NCI-H1105 treated with DMSO at 0.1 percent for 48 hours (cell line): ENCODE measurements at places on chromosomes 11 and 22.

GRCh38 chr11:1077417-1078119, 2.9 kb downstream of the MUC2 start:
- DNase-seq: no peak

DNA sequence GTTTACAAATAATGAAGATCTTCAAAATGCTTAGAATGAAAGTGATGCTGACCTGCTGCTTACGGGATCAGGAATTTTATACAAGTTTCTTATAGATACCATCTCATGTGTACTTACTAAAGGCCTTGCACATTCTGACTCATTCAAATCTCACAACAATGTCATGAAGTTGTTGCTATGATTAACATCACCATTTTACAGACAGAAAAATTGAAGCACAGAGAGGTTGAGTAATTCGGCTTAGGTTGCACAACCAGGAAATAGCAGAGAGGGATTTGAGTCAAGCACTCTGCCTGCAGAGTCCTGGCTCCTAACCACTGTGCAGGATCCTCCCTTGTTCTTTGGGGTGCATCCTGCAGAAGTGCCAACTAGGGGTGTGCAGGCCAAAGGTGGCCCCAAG, 471.9 kb downstream of the MIAT start:
- DNase-seq: no peak

- DNase-seq: no peak
Measured at GRCh38 chr11:130561441-130561881, 113.0 kb downstream of the ADAMTS15 start.

DNA sequence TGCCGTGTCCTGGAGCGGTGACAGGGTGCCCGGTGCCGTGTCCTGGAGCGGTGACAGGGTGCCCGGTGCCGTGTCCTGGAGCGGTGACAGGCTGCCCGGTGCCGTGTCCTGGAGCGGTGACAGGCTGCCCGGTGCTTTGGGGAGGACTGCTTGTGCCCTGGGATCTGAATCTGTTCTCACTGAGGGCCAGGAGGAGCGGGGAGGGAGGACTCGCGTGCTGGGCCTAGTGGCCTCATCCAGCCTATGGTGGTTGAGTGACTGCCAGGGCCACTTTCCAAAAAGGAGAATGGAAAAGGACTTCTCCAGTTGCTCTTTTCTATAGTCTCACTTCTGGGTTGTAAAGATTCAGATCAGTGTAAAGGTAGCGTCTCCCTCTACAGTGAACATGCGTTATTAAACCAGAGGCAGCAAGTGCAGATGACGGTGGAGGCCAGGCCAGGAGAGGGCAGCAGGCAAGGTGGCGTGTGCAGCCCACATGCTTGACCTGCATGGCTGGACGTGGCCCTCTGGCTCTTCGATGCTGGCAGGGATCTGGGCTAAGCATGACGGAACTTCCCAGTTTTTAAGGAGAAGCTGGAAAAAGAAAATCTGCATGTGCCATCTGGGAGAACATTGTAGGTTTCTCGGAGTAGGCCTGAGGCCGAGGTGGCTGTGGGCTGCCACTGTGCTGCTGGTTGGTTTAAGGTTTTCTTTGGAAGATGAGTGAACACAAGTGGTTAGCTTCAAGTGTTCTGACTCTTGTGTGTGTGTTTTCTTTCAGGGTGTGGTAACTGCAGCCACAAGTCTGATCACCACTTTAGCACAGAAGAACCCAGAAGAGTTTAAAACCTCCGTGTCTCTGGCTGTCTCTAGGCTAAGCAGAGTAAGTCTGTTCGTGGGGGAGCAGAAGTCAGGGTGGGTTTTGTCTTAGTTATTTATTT, 55.0 kb downstream of the AP2A2 start:
- no peak for DNase-seq

GRCh38 chr11:72144807-72145565, 9.5 kb downstream of the FOLR3 start:
- DNase-seq: no peak

- no peak for DNase-seq
Measured at GRCh38 chr11:46438211-46438610, 46.6 kb upstream of the CHRM4 start.

GRCh38 chr11:96019810-96020747, 96.2 kb upstream of the MTMR2 start:
- no peak for DNase-seq

DNA sequence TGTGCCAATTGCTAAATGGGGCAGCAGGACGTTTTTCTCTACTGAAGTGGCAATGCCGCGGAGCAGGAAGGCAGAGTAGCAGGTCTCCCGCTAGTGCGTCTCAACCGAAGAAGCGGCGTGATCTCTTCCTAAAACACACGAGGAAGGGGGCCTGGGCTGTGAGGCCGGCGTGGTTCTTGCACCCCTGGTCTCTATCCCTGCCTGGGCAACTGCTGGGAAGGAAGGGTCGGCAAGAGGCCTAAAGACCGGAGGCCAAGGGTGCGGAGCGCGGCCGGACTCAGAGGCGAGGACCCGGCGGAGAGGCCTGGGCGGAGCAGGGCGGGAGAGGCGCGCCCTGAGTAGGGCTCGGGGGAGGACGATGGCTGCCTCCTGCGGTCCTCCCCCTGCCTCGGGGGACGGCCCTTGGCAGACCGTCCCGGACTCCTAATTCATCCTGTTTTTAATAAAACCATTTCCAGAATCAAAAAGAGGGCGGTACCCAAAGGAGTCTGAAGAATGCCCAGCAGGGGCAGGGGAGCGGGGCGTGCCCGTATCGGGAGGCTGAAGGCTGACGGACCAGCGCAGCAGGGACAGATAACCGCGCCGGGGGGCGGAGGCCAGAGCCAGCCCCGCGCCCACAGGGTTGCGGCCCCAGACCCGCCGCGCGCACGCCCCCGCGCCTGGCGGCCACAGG, 572 bp upstream of the APLP2 start:
- peak; percentile 89 for DNase-seq
